NCI-H2029 treated with DMSO at 0.1 percent for 48 hours (cell line): ENCODE measurements at places on chromosomes 1 and 21.
A peak's percentile ranks its signal among the peaks of the same experiment; 100 is the strongest.

DNA sequence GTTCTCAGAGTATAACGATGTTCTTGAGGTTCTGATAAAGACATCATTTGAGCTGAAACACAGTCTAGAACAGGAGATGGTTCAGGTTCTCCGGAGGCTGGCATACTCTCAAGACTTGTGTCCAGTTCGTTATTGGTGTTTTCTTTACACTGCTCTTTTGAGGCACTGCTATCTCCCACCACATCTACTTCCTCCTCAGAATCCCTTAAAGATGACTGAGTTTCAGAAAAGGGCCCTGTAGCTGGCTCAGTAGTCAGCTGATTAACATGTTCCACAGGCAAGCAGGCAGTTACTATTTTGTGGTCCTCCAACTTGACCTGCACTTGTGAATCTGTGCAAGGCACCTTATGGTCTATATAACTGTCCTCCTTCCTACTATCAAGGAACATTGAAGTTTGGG lies 50.2 kb downstream of the ZZZ3 start:
- DNase-seq, result no peak

DNA sequence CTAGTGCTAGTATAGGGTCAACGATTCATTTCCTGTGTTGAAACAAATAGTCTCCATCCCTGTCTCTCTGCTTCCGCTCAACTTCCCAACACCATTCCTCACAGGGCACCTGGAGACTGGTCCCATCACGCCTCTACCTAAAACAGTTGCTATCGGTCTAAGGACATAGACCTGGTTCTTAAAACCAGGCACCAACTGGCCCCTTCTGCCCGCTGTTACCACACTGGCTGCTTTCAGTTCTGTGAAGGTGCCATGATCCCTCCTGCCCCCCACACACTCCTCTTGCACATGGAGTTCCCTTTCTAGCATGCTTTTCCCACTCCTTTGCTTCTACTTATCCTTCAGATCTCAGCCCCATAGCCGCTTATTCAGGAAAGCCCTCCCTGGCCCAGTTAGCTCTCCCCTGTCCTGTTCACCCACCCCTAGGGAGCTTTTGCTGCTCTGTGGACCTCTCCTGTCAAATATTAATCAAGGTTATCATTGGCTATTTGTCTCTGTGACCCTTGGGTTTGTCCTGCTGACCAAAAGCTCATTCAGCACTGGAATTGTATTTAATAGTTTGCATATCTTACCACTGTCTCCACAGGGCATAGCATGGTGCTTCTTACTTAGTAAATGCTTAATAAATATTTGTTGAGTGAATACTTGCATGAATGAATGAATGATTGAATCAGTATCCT lies 11.9 kb upstream of the KPRP start:
- DNase-seq, result no peak

GRCh38 chr1:27047914-27048313 lies 35.3 kb upstream of the TENT5B start:
- DNase-seq, result no peak

- peak; percentile 84 for DNase-seq
These were observed 15.1 kb upstream of the FOXJ3 start for GRCh38 chr1:42350086-42350485.

DNA sequence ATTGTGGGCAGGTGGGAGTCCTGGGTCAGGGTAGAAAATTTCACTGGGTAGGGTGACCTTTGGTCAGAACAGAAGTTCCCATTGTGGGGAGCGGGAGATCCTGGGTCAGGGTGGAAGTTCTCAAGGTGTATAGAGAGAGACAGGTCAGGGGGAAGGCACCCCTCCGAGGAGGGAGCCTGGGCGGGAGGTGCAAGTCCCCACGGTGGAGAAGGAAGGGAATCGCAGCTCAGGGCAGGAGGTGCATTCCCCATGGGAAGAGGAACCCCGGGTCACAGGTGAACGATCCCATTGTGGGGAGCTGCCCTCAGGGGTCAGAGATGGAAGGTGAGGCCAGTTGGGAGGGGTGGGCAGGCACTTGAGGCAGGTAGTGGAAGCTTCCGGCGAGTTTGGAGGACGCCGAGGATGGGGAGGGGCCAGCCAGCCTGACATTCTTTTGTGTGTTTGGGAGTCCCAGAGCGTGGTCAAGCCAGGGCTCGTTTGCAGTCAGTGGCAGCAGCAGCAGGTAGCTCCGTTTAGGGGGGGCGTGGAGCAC lies 637 bp downstream of the LYPLA2 start:
- DNase-seq, result no peak

GRCh38 chr1:92701147-92701546 lies 83.8 kb downstream of the EVI5 start:
- no peak for DNase-seq

GRCh38 chr1:66380452-66381212 lies 153.3 kb upstream of the SGIP1 start:
- no peak for DNase-seq

- peak; percentile 2 for DNase-seq
These were observed 71.0 kb downstream of the NFASC start for GRCh38 chr1:204941421-204942338.

DNA sequence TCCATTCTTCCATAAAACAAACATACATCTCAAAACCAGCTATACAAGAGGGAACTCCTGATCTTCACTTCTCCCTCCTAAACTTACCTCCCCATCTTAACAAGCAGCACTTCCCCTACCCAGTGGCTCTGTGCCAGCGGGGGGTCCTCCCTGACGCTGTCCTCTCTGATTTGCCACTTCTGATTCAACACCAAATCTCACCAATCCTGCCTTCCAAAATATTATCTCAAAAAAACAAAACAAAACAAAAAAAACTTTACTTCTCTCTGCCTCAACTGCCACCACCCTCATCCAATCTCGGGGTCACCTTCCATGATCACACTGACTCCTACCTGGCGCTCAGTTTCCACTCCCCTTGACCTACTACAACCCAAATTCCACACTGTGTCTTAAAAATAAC lies 72.8 kb downstream of the SLC45A1 start:
- DNase-seq, result no peak

GRCh38 chr1:245614476-245614875 lies 459.7 kb downstream of the KIF26B start:
- no peak for DNase-seq

GRCh38 chr21:32548978-32549377 lies 36.3 kb downstream of the TCP10L start:
- no peak for DNase-seq

GRCh38 chr1:234608911-234609690 lies 877 bp downstream of the IRF2BP2 start:
- no peak for DNase-seq

- DNase-seq, result no peak
These were observed 28.3 kb downstream of the COL18A1 start for GRCh38 chr21:45433301-45433700.

DNA sequence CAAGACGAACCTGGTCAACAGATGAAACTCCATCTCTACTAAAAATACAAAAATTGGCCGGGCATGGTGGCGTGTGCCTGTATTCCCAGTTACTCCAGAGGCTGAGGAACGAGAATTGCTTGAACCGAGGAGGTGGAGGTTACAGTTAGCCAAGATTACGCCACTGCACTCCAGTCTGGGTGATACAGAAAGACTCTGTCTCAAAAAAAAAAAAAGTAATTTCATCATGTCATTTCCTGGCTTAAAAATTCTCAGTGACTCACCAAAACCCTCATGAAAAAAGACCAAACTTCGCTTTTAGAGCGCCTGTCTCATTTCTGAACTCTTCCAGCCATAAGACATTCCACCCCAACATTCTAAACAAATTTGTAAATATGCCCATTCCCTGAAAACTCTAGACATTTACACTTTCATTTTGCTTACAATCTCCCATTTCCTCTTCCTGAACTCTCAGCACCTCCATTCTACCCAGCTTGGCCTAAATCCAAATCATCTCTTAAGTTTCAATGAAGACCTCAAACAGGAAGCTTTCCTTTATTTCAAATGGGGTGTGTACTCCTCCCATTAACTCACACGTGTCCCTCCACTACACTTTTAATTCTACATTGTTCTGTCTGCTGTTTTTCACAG lies 50.5 kb upstream of the PRRC2C start:
- peak; percentile 1 for DNase-seq

- DNase-seq, result no peak
These were observed 57.4 kb upstream of the PRRC2C start for GRCh38 chr1:171427852-171428471.

GRCh38 chr1:160070243-160071163 lies 543 bp upstream of the KCNJ10 start:
- peak; percentile 23 for DNase-seq

GRCh38 chr1:29753244-29753643 lies 516.9 kb downstream of the PTPRU start:
- no peak for DNase-seq

GRCh38 chr1:110734133-110734680 lies 59.5 kb upstream of the KCNA3 start:
- DNase-seq, result no peak

- DNase-seq, result no peak
These were observed 280.3 kb upstream of the GJB5 start for GRCh38 chr1:34474566-34474965.

GRCh38 chr1:46547481-46548383 lies 3.7 kb downstream of the KNCN start:
- peak; percentile 69 for DNase-seq

- no peak for DNase-seq
These were observed 11.9 kb downstream of the SFN start for GRCh38 chr1:26874896-26875295.

- DNase-seq, result no peak
These were observed 122.7 kb downstream of the RGS21 start for GRCh38 chr1:192439373-192440025.

GRCh38 chr1:14598498-14599182 lies at the start of gene KAZN:
Gene KAZN (plus strand): TSS chr1:14598685.
- DNase-seq, result no peak

GRCh38 chr1:96649301-96649700 lies 72.3 kb upstream of the PTBP2 start:
- no peak for DNase-seq

- no peak for DNase-seq
These were observed 191.5 kb downstream of the SIPA1L2 start for GRCh38 chr1:232438476-232438875.
